Stimulated activated CD8-positive, alpha-beta memory T cell treated with anti-CD3 and anti-CD28 coated beads, Interleukin-4, amount 100 ng/mL, for 24 hours (primary cell): ENCODE measurements at places on chromosomes 4 and X.

- DNase-seq = no peak
Observed at GRCh38 chr4:118969359-118969758, 80.7 kb downstream of the SYNPO2 start.

DNA sequence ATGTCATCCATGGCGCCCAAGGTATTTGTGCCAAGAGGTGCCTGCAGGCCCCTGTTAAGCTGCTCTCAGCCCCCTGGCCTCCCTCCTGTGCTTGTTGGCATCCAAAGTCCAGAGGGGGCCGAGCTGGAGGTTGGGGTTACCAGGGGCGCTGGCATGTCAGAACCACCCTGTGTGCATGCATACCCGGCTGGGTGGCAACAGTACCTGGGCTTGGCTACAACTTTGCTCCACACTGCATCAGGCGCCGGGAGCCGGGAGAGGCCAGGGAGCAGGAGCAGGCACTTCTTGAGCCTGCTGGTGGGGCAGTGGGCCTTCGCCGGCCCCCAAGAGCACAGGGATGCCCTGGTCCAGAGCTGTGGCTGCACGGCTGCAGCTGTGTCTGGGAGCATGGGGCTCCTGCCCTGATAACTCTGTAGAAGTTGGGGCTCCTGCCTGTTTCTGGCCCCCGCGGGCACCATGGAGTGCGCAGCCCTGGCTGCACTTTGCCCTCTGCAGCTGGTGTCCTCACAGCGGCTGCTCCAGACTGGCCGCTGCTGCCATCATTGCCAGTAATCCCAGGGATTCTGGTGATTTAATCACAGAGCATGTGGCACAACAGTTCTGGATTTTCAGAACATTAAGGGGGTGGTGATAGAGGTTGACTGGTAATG is 130.3 kb downstream of the ARHGAP10 start:
- no peak for DNase-seq

DNA sequence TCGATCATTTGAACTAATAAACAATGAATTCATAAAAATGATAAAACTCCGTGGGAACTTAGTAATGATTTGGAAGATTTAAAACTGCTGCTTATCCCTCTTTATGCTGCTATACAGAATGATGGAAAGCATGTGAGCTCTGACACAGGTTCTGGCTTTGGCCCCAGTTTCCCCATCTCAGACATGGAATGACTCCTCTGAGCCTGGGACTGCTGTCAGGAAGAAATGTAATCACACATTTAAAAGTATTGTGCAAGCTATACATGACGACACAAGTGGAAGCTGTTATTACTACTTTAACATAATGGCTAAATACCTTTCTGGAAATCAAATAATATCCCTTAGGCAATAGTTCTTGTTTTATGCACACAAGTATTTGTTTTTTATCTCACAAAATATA is 161.7 kb downstream of the DCHS2 start:
- DNase-seq = no peak

DNA sequence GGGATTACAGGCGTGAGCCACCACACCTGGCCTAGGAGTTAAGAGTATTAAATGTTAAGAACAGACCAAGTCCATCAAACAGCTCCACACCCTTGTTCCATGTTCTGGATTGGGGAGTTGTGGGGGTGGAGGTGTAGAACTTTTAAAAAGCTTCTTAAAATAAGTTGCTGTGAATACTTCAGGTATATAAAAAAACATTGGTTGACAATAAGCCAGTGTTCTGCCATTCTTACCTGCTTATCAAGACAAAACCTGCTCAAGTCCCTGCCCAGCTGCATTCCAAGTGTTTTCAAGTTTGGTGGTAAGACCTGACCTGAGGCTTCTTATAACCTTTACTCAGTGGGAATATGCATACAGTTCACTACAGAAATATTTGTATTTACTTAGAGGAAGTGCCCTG is 6.4 kb downstream of the RBM3 start:
- DNase-seq = no peak

DNA sequence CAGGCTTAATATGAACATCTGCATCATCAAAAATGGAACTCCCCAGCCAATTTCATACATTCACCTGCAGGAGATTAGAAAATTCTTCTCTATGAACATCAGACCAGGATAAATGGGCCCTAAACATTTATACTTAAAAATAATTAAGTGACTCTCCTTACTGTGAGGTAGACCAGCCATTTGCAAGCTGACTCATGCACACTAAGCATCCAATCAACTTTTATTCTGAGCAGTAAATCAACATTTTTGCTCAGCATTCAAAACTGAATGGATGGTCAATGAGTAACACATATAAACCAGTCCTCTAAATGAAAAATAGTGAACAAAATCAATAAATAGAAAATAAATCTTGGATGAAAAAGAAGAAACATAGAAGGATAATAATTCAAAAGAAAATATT is 19.9 kb upstream of the PCDH10 start:
- no peak for DNase-seq

DNA sequence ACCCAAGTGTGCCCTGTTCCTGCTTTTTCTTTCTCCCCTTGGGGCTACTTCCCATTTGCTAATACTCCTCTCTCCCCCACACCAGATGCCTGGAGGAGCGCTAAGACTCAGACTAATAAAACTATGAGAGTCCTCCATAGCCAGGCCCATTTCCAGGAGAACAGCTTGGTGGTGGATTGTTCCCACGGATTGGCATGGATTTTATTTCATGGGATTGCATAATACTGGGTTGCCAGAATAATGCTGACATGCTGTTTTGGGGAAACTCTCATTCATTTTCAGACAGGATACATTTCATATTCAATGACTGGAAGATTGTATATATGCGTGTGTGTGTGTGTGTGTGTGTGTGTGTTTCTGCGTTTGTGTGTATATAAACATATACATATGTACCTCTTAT is 447.5 kb upstream of the PITX2 start:
- DNase-seq = no peak

DNA sequence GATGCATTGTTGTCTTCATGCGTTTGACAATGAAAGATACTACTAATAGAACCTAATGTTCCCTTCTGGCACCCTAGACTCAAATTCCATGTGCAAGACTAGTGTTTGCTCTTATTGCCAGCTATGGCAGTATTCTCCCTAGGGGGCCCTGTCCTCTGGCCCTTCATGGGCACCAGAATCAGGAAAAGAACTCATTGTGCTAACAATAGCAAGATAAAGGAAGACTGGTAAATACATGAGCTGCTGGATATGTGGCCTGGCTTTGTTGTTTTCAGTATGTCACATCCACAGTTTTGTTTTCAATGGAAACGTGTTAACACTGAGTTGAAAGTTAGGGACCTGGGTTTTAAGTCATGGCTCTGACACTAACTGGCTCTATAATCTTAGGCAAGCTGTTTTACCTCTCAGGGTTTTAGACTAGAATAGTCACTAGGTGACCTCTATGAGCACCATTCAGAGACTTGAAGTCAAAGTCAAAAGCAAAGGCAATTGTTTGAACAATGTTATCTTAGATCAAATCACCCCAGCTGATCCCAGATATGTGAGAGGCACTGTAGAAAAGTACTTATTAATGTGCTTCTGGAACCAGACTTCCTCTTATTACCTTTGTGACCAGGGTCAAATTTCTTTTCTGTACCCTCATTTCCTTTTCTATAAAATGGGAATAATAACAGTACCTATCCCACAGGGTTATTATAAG is 253.7 kb upstream of the DIAPH2 start:
- no peak for DNase-seq

GRCh38 chr4:153497091-153497531 is 31.0 kb downstream of the TMEM131L start:
- DNase-seq = peak; percentile 19

- no peak for DNase-seq
Observed at GRCh38 chrX:48806081-48806480, 4.2 kb downstream of the HDAC6 start.

DNA sequence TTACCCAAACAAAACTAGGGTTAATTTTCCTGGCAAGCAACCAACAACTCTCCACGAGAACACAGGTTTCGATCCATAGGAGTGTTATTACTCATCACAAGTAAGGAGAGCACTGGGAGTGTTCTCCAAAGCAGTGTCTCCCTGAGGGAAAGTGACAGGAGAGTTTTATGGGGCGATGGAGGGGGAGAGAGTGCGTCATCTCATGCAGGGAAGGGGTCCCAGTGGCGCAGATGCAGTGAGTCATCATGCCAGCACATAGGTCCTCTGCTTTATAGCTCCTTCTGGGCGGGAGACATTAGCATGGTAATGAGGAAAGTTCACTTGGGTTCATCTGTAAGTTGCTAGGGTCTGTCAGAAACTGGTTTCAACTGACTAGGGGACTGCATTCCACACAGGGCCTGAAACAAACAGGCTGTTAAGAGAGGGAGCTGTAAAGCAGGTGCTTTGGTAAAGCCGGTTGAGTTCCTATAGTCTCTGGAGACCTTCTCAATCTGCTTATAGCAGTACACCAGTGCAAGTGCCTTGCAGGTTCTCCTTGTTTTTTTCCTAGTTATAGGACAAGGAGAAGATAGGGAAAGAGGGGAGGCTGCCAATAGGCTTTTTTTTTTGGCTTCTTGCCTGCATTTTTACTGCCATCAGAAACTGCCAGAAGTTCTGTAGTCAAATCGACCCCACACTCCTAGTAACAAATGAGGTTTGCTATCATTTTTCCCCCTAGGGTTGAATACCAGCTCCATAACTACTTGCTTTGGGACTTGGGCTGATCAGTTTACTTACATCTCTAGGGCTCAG is 12.8 kb upstream of the BOD1L1 start:
- no peak for DNase-seq

DNA sequence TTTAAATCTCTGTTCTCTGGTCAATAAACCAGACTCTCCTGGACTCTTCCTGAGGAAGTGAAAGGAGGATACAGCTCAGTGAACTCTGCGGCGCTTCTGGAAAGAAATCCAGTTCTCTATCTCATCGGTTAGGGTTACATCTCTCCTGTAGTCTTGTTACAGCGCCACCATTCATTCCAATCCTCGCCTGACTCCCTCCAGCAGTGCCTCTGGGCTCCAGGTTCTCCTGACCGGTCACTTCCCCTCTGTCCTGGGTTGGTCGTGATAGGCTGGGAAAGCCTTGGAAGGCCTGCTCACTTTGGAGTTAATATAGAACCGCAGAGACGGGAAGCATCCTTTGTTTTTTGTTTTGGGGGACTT is 97.0 kb upstream of the STOX2 start:
- no peak for DNase-seq

DNA sequence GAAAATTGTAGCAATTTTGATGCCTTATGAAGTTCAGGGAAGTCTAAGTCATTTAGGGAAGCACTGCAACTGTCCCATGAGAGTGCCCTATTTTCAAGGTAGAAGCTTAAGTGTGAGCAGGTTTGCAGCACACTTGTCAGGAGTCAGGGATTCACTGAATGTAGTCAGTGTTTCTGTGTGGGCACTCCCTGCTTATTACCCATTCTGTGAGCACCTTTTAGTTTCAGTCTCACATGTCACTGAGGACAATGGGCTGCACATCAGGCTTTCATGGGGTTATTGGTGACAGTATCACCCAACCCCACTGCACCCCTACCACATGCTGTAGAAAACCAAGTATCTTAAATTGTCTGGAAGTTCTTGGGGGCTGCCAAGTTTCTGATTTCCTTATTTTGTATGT is 2.9 kb upstream of the CCNG2 start:
- no peak for DNase-seq

DNA sequence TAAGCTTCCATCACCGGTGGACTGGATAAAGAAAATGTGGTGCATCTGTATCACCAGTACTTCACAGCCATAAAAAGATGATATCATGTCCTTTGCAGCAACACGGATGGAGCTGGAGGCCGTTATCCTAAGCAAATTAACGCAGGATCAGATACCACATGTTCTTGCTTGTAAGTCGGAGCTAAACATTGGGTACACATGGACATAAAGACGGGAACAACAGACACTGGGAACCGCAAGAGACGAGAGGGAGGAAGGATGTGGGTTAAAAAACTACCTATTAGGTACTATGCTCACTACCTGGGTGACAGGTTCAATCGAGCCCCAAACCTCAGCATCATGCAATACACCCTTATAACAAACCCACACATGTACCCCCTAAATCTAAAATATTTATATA is 16.3 kb upstream of the IDS start:
- DNase-seq = no peak

GRCh38 chr4:76011700-76012387 is 4.5 kb upstream of the CXCL9 start:
- no peak for DNase-seq

DNA sequence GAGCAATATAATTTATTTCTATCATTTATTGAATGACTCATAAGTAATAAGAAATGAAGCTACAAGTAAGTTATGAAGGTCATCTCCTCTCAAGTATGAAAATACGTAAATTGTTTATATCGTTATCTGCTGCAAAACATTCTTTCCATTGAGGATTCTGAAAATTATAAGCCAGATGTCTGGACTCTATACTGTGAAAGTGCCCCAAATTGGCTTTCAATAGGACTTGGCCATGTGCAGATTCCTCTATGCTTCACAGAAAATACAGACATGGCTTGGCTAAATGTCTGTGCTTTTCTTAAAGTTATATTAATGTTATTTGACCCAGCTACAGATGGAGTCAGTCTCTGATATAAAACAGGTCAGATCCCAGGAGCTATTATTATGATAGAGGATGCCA is 2109.9 kb upstream of the AGA start:
- no peak for DNase-seq

DNA sequence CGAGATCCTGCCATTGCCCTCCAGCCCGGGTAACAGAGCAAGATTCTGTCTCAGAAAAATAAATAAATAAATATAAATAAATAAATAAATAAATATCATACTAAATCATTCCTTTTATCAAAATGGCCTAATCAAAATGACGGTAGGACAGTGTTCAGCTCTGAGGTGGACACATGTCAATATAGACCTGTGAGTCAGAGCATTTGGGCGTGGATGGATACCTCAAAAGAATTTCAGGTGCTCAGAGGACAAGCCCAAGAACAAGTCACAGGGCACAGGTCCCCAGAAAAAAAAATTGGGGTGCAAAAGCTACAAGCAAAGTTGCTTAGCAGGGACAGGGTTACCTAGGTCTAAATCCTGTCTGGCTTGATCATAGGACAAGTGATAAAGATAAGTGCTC is 204.7 kb upstream of the HS3ST1 start:
- DNase-seq = no peak

GRCh38 chr4:168978001-168978700 is 31.9 kb downstream of the CBR4 start:
- no peak for DNase-seq

DNA sequence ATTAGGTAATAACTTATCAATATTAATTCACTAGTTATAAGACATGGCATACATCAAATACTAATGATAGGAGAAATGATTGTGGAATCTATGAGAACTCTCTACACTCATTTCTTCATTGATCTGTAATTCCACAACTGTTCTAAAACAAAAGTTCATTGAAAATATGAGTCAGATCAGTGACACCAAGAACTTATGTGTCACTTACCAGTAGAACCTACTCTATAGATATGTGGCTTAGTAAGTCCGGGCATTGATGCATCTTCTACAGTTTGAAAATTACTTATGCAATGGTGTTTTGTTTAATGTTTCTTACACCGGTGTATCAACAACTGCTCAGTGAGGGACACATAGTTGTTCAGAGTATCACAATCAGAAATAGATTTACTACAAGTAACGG is 520.3 kb downstream of the ARAP2 start:
- DNase-seq = no peak

- peak; percentile 79 for DNase-seq
Observed at GRCh38 chr4:1351854-1352566, 5.0 kb downstream of the UVSSA start.
